ENCODE measurements at places on chromosomes 7 and 10. TPM values are rescaled to one million over a fixed set of nuclear protein-coding genes. Genes with fewer than 3 reads are reported as not detected.

DNA sequence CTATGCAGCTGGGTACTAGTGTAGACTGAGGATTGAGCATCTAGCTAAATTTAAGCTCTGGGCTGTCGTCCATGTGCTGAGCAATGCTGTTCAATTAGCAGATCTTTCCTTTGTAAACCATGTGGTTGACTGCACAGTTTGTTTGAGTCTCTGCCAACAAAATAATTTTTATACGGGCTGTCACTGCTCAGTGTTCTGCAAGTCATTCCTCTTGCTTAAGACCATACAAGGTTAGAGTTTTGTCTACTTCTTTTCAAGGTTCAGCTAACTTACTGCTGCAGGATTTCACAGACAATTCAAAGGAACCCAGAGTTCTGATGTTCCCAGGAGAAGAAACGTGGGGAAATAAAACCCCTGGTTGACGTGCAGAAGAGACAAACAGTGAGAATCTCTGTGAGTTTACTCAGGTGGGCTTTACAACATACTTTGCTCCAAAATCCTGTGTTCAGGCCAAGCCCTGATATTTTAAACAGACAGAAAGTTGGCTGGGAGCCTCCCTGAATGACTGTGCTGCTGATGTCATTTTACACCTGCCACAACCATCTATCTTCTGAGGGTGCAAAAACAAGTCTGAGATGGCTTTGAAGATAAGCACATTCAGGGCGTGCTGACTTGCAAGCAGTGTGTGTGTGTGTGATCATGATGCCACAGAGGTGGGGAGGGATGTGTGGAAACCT lies 177.1 kb upstream of the SVIL start:
- peak; percentile 45 for DNase-seq

GRCh38 chr7:12549106-12549505 lies 21.4 kb upstream of the SCIN start:
- no peak for DNase-seq

VWDE gene
- total RNA-seq = 18.4 TPM

DNA sequence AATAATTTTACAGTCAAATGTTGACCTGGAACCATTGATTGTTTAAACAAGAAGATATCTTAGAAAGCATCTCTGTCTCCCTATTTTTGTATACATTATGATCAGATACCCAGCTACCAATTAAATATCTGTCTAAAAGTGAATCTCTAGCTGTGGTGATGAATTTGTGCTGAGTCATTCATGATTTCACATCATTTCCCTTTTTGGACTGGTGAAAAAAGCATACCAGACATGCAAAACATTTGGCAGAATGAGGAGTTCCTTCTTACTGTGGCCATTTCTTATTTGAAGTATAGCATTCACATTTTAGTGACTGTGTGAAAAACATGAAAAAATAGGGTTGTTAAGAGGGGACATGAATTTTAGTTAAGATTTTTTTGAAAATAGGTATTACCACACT lies 98.0 kb upstream of the GATA3 start:
- DNase-seq = no peak

DNA sequence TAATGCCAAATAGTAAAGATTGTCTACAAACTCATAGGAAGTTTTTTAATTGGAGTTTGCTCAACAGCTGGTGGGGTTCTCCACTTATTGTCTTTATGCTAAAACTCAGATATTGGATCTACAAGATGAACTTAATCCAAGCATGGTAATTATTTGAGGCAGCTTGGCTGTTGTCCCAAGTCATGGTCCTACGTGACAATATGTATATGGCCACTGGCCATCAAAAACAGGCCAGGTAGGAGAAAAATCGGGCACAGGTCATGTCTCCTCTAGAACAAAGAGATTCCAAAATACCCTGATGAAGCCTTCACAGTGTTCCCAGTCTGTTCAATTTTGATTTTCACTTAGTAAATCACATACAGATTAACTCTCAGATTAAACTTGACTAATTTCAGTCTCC lies 606.4 kb downstream of the TNS3 start:
- DNase-seq = no peak
